ENCODE measurements at places on chromosomes 4 and X.

DNA sequence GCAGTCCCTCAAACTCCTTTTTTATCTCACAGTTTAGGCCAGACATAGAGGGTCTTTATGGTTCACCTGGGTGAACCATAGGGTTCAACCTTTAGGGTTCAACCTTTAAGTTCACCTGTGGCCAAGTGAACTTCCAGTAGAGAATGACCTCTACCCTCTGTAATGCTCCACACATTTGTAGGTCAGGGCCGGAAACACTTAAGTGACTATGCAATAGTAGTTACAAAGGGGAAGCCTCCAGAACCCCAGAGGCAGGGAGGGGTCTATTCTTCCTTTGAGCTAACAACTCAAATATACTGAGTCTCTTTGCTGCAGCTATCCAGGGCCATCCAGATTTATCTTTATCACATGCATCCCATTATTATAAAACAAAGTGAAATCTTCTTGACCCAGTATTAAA lies 100.0 kb downstream of the LARP1B start:
- H3K36me3 ChIP-seq: no peaks in the 10 kb centered on the region
- H3K27ac ChIP-seq: no peak overlapping the region
- no peaks in the 10 kb centered on the region for H3K27me3 ChIP-seq

GRCh38 chrX:7261672-7262332 lies 113.8 kb upstream of the PUDP start:
- no peak overlapping the region for H3K27ac ChIP-seq
- no peak for DNase-seq
- no peaks in the 10 kb centered on the region for H3K4me1 ChIP-seq
- H3K27me3 ChIP-seq: no peaks in the 10 kb centered on the region
- H3K4me3 ChIP-seq: no peak overlapping the region
- peaks cover 6% of the 10 kb centered on the region for H3K36me3 ChIP-seq

GRCh38 chrX:15973946-15974345 lies 119.3 kb upstream of the AP1S2 start:
- H3K27me3 ChIP-seq: no peaks in the 10 kb centered on the region
- no peaks in the 10 kb centered on the region for H3K36me3 ChIP-seq
- H3K4me3 ChIP-seq: no peak overlapping the region
- DNase-seq: no peak

DNA sequence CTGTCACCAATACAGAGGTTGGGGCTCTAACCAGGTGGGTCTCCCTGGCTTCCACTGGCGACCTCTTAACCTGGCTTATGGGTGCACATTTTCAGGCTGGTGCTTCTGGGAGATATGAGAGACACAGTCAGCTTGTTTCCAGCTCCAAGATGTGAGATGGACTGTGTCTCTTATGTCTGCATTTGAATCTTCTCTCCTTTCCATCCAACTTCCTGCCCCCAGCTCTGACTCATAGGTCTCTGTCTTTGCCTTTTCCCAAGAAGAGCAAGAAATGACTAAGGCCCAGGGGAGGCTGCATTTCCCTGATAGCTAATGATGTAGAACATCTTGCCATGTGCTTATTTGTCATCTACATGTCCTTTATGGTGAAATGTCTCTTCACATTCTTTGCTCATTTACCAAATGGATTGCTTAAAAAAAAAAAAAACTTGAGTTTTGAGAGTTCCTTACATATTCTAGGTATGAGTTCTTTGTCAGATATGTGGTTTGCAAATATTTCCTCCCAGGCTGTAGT lies 3.2 kb upstream of the UXT start:
- DNase-seq: no peak
- H3K4me3 ChIP-seq: no peak overlapping the region
- H3K27ac ChIP-seq: no peak overlapping the region
- no peaks in the 10 kb centered on the region for H3K27me3 ChIP-seq
- H3K36me3 ChIP-seq: peaks cover 14% of the 10 kb centered on the region
- H3K4me1 ChIP-seq: peaks cover 6% of the 10 kb centered on the region

GRCh38 chr4:33948921-33949320 lies 2295.4 kb downstream of the ARAP2 start:
- H3K4me1 ChIP-seq: no peaks in the 10 kb centered on the region
- H3K36me3 ChIP-seq: no peaks in the 10 kb centered on the region
- no peaks in the 10 kb centered on the region for H3K27me3 ChIP-seq

DNA sequence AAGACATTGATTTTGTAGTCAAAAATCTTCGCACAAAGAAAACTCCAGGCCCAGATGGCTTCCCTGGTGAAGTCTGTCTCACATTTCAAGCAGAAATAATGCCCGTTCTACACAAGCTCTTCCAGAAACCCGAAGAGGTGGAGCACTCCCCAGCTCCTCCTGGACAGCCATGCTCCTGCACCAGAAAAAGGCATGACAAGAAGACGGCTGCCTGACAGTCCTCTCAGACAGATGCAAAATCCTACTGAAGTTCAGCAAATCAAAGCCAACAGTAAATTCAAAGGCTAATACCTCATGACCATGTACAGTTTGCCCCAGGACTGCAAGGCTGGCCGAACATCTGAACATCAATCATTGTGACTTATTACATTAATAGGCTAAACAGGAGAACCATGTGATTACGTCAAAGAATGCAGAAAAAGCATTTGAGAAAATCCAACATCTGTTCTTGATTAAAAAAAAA lies 30.8 kb upstream of the MXD4 start:
- H3K27ac ChIP-seq: peak overlapping the region; percentile 100
- H3K27me3 ChIP-seq: no peaks in the 10 kb centered on the region
- H3K4me1 ChIP-seq: peaks cover 30% of the 10 kb centered on the region
- no peak overlapping the region for H3K4me3 ChIP-seq

DNA sequence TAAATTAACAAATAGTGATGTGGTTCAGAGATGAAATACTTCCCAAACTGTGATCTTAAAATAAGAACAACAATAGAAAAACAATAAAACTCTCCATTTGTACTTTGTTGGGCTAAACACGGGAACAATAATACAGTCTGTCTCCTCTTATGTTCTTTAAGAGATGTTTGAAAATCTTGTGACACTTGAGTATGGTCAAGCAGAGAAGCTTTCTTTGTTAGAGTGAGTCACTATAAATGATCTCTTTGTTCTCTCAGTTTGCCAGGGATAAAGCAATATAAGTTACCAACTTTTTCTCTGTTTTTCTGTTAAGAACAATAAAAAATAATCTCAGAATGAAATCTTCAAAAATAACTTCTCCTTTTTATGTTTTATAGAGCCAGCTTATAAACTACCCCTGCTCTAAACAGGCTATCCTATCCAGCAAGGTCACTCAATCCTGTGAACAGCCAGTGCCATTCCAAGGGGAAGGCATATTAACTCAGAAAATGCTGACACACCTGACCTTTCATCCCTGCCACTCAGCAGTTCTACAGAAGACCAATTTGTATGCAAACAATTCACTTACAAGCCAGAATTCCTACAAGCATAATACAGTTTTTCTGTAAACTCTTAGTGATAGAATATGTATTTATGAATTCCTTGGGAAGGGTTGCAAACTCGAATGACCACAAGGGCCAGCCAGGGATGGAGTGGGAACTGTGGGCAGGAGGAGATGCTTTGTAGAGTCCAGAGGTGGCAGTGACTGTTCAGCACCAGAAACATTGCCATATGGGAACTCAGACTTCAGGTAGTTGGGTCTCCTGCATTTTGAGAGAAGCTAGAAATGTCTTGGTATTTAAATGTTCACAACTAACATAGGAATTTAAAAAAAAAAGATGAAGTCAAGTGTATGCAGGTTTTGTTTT lies 52.2 kb downstream of the AFM start:
- H3K27ac ChIP-seq: no peak overlapping the region
- no peaks in the 10 kb centered on the region for H3K4me1 ChIP-seq
- DNase-seq: no peak
- H3K27me3 ChIP-seq: no peaks in the 10 kb centered on the region
- no peak overlapping the region for H3K4me3 ChIP-seq

DNA sequence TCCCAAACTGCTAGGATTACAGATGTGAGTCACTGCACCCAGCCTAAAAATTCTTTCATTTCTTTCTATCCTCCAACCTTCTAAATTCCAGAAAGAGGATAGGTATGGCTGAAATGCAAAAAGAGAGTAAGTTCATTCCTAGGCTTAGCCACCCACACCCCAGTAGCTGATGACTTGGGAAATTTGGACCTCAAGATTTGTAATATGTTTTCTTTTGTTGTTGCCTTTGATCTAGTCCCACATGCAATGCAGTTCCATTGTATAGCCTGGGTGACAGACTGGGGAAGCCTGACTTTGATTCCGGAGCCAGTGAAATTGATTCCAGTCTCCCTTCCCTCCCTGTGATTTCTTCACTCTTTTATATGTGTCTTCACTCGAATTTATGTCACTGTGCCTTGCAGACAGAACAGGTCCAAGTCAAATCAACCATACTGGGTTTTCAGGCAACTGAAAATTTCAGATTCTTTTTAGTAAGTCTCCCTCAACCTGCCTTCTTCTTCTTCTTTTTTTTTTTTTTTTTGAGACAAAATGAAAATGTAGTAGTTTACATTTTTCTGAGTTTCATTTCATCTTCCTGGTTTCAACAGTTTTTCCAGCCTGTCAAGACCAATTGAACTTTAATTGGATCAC lies 176.2 kb upstream of the RBPJ start:
- DNase-seq: no peak
- no peaks in the 10 kb centered on the region for H3K36me3 ChIP-seq
- no peak overlapping the region for H3K4me3 ChIP-seq

GRCh38 chrX:102835504-102836146 lies 101.4 kb upstream of the RAB40AL start:
- no peaks in the 10 kb centered on the region for H3K36me3 ChIP-seq
- DNase-seq: no peak
- H3K4me3 ChIP-seq: no peak overlapping the region
- H3K4me1 ChIP-seq: no peaks in the 10 kb centered on the region
- no peaks in the 10 kb centered on the region for H3K27me3 ChIP-seq

DNA sequence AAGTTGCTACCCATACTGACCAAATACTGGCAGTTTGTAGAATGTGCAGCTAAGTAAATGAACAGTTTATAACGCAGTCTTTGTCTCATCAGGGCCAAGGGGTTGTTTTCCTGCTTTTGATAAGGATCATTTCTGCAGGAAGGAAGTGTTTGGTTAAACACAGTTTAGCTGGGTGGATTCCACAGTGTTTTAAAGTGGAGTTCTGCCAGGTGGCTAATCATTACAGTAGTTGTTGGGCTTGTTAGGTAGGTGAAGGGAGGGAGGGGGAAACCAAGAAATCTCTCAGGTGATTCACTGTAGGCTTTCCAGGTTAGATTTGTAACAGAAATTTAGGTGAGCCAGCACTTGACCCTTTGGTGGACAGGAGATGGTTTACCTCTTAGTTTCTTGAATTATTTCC lies 58.1 kb downstream of the FNIP2 start:
- H3K27me3 ChIP-seq: no peaks in the 10 kb centered on the region
- H3K27ac ChIP-seq: peak overlapping the region; percentile 66

DNA sequence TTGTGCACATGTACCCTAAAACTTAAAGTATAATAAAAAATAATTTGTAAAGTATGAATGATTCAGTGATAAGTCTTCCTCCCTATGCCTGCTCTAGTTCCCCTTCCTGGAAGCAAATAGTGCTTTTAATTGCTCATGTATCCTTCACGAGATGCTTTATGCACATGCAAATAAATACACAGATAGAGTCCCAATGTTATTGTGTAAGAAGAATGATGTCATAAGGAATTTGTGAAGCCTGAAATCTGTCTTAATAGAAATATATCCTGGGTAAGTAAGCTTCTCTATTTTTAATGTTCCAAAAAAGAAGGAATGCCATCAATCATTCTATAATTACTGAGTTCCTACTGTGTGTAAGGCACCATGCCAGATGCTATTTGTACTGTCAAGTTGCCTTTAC lies 157.5 kb upstream of the SLC4A4 start:
- H3K27ac ChIP-seq: no peak overlapping the region
- no peak overlapping the region for H3K4me3 ChIP-seq
- H3K27me3 ChIP-seq: no peaks in the 10 kb centered on the region
- no peak for DNase-seq

DNA sequence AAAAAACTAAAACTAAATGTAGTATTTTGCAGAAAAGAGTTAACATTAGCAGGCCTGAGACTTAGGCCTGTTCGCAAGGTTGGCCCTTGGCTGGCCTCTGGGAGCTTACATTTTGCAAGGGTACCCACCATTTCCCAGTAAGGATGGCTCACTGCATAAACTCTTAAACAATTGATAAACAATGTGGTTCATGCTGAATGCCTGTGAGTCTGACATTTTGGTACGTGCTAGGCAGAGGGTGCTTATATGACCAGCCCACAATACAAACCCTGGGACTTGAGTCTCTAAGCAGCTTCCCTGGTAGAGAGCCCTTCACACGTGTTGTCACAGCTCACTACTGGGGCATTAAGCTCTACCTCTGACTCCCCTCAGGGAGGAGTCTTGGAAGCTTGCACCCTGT lies 7.4 kb downstream of the PRPS2 start:
- H3K4me3 ChIP-seq: no peak overlapping the region
- H3K27me3 ChIP-seq: no peaks in the 10 kb centered on the region
- H3K27ac ChIP-seq: no peak overlapping the region
- peaks cover 6% of the 10 kb centered on the region for H3K4me1 ChIP-seq
- no peak for DNase-seq

GRCh38 chr4:153538487-153539357 lies 72.6 kb downstream of the TMEM131L start:
- peak overlapping the region; percentile 65 for H3K27ac ChIP-seq
- DNase-seq: no peak
- no peaks in the 10 kb centered on the region for H3K27me3 ChIP-seq
- peaks cover 53% of the 10 kb centered on the region for H3K4me1 ChIP-seq
- no peak overlapping the region for H3K4me3 ChIP-seq

DNA sequence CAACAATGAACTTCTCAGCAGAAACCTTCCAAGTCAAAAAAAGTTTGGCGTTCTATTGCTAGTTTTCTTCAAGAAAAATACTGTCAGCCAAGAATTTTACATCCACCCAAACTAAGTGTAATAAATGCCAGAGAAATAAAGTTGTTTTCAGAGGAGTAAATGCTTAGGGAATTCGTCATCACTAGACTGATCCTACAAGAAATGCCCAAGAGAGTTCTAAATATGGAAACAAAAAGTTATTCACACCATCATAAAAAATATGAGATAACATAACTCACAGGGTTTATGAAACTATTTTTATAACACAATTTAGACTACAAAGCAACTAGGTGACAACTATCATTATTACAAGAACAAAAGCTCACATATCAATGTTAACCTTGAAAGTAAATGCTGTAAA lies 259.5 kb upstream of the GABRA2 start:
- no peak overlapping the region for H3K4me3 ChIP-seq
- no peak overlapping the region for H3K27ac ChIP-seq
- H3K4me1 ChIP-seq: no peaks in the 10 kb centered on the region
- no peaks in the 10 kb centered on the region for H3K36me3 ChIP-seq
- DNase-seq: no peak

- no peak overlapping the region for H3K4me3 ChIP-seq
- H3K4me1 ChIP-seq: peaks cover 10% of the 10 kb centered on the region
- no peaks in the 10 kb centered on the region for H3K36me3 ChIP-seq
- H3K27ac ChIP-seq: peak overlapping the region; percentile 10
These were observed 67.1 kb downstream of the DTHD1 start for GRCh38 chr4:36348403-36348938.

- H3K27ac ChIP-seq: no peak overlapping the region
- no peaks in the 10 kb centered on the region for H3K27me3 ChIP-seq
- H3K4me3 ChIP-seq: no peak overlapping the region
These were observed 44.9 kb upstream of the TXK start for GRCh38 chr4:48178931-48179330.

Data from effector memory CD8-positive, alpha-beta T cell (primary cell).